ENCODE measurements at places on chromosomes 7 and 10.

GRCh38 chr10:111967116-111967515 lies 216.4 kb downstream of the GPAM start:
- DNase-seq = no peak

DNA sequence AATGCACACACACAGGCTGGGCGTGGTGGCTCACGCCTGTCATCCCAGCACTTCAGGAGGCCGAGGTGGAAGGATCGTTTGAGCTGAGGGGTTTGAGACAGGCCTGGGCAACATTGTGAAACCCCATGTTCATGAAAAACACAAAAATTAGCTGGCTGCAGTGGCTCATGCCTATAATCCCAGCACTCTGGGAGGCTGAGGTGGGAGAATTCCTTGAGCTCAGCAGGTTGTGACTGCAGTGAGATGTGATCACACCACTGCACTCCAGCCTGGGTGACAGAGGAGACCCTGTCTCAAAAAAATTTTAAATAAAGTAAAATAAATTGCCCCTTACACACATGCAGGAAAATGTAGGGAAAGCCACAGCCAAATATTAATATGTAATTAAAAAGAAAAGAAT lies 44.1 kb downstream of the RNF32 start:
- no peak for DNase-seq

GRCh38 chr10:17497446-17498030 lies 43.1 kb upstream of the ST8SIA6 start:
- DNase-seq = no peak

DNA sequence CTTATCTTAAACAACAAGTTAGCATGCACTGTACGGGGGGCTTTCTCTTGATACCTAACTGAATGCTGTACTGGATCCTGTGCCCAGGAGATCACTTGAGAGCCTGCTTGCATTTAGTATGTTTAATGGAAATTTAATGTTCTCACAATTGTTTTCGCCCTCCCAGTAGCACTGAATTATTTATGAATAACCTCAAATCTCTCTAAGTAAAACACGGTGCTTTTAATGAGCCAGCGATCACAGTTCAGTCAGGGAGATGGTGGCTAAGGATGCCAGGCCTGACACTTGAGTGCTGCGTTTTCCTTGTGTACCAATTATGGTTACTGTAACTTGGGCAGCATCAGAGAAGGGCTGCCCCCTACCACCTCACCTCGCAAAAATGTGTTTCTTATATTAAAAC lies 115.5 kb upstream of the ADARB2 start:
- no peak for DNase-seq

All from heart right ventricle (tissue), 16 donors.